Activated gamma-delta T cell (primary cell): ENCODE measurements at places on chromosomes 6 and 20.
A peak's percentile ranks its signal among the peaks of the same experiment; 100 is the strongest.

DNA sequence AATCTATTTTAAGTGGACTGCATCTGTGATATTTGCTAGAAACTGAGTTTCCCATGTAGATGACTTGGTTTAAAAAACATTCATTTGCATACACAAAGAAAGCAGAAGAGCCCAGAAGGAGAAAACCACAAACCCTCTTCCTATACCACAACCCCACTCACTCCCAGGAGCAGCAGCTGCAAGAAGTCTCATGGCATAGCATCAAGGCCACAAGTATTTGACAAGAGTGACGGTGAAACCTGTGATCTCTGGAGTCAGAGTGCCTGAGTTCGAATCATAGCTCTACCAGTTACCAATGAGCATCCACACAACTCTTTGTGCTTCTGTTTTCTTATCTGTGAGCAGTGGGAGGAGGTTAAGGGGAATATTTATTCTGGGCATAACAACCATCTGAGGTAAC, 44.7 kb upstream of the SIRPG start:
- no peak for DNase-seq

- DNase-seq, result no peak
Measured at GRCh38 chr6:44217332-44218143, 812 bp downstream of the MYMX start.

GRCh38 chr6:19204445-19204844, 632.7 kb upstream of the ID4 start:
- DNase-seq, result no peak

DNA sequence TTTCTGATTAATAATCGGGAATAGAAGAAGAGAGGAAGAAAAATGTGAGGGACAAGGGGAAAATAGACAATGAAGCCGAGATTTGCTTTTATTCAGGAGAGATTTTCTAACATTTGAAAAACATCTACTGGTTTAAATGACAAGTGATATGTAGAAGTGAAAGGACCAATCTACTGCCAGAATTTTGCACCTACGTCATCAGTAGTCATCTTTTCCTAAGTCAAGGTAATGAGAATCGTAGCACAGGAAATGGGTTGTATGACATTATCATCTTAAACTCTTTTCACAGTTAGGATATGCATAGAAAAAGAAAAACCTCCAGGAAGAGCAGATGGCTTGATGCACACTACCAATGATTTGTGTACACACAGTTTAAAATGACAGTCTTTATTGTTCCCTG, 45.3 kb upstream of the RAB32 start:
- DNase-seq, result no peak

DNA sequence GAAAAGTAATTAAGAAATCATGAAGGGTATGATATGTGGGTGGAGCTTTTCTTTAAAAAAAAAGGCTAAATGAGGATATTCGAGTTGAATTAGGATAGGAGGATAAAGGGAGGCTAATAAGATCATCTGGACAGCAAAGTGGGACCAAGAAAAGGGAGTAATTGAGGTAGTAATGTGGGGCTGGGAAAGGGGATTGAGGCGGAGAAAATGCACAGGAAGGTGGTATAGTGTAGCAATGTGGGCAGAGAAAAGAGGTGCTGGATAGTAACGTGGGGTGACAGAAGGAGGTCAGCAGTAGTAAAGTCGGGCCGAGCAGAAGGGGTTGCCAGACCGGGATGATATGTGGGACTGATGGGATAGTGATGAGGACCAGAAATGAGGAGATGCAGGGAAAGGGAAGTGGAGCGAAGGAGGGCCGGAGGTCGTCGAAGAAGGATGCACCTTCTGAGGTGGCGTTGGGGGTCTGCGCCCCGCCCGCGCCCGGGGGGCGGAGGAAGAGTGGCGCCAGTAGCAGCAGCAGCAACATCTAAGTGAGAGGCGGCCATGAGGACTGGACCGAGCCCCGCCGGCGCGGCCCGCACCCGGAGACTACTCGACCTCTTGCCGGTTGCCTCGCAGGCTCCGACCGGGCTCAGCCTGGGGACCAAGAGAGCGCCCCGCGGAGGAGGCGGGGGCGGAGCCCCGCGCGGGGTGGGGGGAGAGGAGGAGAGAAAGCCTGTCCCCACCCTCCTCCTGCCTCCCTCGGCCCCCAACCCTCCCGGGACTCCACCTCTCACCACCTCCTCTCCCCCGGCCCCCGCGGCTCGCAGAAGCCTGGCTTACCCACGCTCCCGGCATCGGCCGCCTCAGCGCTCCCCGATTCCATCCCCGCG, 887 bp downstream of the GABBR1 start:
- DNase-seq, result peak; percentile 47

DNA sequence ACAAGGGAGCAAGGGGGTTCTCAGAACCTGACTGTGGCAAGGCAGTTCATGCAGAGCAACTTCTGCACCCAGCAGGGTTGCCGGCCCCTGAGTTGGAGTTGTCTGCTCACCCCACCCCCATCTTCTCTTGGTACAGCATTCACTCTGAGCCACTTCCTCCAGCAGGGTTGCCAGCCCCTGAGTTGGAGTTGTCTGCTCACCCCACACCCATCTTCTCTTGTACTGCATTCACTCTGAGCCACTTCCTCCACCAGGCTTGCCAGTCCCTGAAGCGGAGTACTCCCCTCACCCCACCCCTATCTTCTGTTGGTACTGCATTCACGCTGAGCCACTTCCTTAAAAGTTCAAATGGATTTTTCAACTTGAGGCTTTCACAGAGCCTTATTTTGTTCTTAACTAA, 79.7 kb upstream of the SYNDIG1 start:
- no peak for DNase-seq

GRCh38 chr6:89364586-89364985, 12.1 kb upstream of the UBE2J1 start:
- DNase-seq, result no peak

GRCh38 chr6:112416866-112417265, 69.7 kb downstream of the RFPL4B start:
- no peak for DNase-seq

DNA sequence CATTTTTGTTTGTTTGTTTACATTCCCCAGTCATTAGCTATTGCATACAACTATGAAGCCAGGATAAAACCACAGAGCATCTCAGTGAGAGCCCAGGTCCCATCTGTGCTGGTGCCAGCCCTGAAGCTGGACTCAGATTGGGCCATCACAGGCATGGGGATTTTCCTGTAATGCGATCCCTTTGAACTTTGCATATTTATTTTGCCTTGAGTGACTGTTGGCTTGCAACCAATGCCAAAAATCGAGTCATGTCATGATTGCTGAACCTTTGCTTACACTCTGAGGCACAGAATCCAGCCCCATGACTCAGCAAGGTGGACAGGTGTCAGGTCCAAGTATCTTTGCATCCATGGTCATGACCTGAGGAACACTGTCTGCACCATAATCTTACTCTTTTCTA, 46.2 kb upstream of the GGTLC1 start:
- no peak for DNase-seq

- DNase-seq, result no peak
Measured at GRCh38 chr6:41584668-41585205, 38.6 kb downstream of the FOXP4 start.

GRCh38 chr6:16345449-16346330, 107.3 kb downstream of the GMPR start:
- DNase-seq, result no peak

GRCh38 chr6:39887692-39888450, 46.4 kb downstream of the MOCS1 start:
- no peak for DNase-seq

- DNase-seq, result no peak
Measured at GRCh38 chr6:147057188-147057587, 147.0 kb upstream of the STXBP5 start.

- no peak for DNase-seq
Measured at GRCh38 chr6:1930356-1930755, 315.0 kb downstream of the GMDS start.

- DNase-seq, result no peak
Measured at GRCh38 chr6:163460307-163460782, 45.8 kb downstream of the QKI start.

DNA sequence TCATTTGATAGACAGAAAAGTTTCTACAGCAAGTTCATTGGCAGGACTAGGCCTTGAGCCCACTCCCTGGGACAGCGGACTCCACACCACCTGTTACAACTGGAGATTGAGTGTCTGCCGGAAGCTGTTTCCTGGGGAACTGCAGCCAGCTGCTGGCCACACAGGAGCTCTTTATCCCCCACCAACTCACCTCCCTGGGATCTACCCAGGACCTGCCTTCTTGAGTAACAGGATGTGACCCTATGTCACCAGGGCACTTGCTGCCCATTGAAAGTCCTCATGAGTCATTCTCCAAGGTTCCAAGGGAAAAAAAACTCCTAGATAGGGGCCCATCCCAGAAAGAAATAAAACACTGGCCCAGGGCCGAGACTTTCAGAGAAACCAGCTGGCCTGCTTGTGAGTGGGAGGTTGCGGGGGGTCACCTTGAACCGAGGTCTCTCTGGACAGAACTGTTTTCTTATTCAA, 37.4 kb upstream of the SLC9A8 start:
- no peak for DNase-seq

- no peak for DNase-seq
Measured at GRCh38 chr20:25071734-25072133, 10.2 kb downstream of the VSX1 start.

GRCh38 chr6:150761771-150762170, 103.7 kb upstream of the MTHFD1L start:
- no peak for DNase-seq

- no peak for DNase-seq
Measured at GRCh38 chr20:15387228-15387627, 1049.8 kb upstream of the FLRT3 start.

GRCh38 chr6:156875062-156875461, 97.9 kb downstream of the ARID1B start:
- no peak for DNase-seq

DNA sequence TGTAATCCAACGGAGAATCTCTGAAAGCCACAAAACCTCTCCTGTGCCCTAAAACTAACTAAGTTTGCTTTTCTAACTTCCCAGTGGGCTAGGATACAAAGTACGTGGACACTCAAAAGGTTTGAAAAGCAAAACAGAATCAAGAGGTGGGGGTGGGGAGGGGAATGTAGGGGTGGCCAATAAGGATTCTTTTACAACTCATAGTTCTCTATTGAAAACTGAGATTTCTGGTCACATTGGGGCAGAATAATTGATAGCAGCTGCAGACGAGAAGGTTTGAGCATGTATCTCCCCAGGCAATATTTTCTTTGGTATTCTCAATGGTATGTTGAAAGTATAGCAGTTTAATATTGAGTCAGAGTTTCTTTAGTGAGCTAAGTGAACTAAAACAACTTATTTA, 376.7 kb upstream of the CITED2 start:
- DNase-seq, result no peak

DNA sequence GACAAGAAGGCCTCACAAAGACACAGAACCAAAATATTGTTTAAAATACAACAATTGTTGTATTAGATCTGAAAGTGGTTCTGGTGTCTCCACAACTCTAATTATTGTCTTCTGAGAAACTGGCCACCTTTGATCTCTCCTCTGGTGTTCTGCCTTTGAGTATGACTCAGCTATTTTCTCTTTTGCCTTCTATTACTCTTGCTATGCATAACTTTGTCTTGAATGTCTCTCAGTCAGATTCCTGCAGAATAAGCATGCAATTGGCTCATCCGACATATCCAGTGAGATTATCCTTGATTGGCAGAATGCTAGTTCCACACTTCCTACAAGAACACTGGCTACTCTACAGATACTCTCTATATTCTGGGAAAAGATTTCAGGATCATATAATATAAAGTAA, 14.3 kb upstream of the EPM2A start:
- no peak for DNase-seq

GRCh38 chr6:5701174-5701573, 305.6 kb downstream of the NRN1 start:
- DNase-seq, result no peak

DNA sequence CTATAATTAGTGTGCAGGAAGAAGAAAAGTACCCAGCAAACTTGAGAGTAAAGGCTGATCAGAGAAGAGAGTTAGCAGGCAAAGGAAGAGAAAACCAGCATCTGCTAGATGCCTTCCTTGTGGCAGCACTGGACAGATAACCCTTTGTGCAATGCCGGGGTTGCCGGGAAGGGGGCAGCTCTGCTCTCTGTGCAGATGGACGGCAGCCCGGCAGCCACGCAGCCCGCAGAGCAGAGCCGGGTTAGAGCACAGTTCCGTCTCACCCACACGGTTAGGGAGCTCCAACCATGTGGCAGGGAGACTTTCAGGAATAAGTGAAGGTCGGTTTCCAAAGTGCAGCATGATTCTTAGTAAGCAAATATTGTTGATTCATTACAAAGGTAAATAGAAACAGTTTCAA, 80.0 kb upstream of the RPS6KA2 start:
- no peak for DNase-seq

DNA sequence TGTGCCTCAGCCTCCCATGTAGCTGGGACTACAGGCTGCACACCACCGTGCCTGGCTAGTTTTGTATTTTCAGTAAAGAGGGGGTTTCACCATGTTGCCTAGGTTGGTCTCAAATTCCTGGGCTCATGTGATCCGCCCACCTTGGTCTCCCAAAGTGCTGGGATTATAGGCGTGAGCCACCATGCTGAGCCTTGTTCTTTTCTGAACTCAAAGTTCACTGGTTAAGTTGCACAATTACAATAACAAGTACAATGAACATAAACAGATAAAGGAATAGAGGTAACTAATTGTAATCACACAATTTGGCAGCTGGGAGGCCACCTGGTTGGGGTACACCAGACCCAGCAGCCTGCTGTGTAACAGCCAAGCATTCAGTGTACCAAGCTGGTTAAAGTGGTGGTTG, 6.7 kb downstream of the NUDT3 start:
- no peak for DNase-seq

GRCh38 chr6:30955367-30956042, 14.7 kb downstream of the MUCL3 start:
- peak; percentile 33 for DNase-seq

GRCh38 chr6:79438030-79438429, 99.2 kb downstream of the LCA5 start:
- no peak for DNase-seq

DNA sequence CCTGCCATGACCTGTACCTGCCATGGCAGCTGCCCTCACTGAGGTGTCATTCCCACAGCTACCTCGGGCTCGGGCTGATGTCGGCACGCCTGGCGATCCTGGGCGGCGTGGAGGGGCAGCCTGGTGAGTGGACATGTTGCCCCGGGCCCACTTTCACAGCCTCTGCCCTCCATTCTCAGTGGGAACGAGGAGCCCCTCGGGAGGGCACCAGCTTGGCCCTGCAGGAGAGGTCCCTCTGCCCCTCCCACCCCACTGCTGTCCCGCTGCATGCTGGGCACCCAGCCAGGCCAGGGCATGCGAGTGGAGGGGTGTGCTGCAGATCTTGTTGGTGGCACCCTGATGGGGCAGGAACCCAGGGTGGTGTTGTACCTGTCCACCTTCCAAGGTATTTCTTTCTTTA, 23.0 kb downstream of the ENTPD6 start:
- no peak for DNase-seq

GRCh38 chr6:1363729-1364572, 25.4 kb upstream of the FOXF2 start:
- no peak for DNase-seq

DNA sequence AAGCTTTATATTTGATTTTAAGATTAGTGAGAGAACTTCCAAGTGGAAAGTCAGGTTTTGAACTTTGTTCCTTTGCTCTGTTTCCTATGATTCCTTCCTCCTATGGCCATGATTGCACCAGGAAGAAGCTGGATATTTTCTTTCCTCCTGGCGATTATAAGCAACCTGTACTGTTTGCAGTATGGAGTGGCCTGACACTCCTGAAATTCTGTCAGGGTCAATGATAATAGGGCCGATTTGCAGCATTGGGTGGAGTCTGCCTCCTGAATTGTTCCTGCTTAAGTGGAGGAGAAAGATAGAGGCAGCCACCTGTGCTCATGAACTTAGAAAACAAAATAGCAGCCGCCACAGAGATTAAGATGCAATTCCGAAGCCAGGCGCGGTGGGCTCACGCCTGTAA, 9.8 kb upstream of the FAM217A start:
- no peak for DNase-seq

- no peak for DNase-seq
Measured at GRCh38 chr20:15455279-15455678, 1117.9 kb upstream of the FLRT3 start.
